ENCODE measurements at places on chromosomes 1 and 21. TPM values are rescaled to one million over a fixed set of nuclear protein-coding genes. Genes with fewer than 3 reads are reported as not detected.

The SPRR2B gene
- total RNA-seq: not detected

The WNT2B gene
- 18.0 TPM for total RNA-seq

The KRTAP7-1 gene
- not detected for total RNA-seq

GRCh38 chr1:3181956-3182355, 113.0 kb downstream of the PRDM16 start:
- no peak for DNase-seq

DNA sequence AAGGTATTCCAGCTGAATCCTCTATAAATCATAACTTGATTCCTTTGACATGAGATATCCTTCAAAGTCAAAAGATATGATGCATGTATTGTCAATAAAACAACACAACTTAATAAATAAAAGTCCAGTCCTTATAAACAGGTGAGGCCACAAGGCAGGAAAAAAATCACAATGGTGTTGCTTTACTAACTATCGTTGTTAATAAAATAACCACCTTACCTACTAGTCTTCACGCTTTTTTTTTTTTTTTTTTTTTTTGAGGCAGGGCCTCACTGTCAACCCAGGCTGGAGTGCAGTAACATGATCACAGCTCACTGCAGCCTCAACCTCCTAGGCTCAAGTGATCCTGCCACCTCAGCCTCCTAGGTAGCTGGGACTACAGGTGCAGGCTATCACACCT, at the start of gene TMEM81:
TMEM81 (minus strand) TSS at position 101 of the 400 bp plus-strand sequence. CDS start 140 bp downstream, outside the sequence.
- no peak for DNase-seq

- no peak for DNase-seq
These were observed 163.2 kb upstream of the CSF3R start for GRCh38 chr1:36645867-36646266.

DNA sequence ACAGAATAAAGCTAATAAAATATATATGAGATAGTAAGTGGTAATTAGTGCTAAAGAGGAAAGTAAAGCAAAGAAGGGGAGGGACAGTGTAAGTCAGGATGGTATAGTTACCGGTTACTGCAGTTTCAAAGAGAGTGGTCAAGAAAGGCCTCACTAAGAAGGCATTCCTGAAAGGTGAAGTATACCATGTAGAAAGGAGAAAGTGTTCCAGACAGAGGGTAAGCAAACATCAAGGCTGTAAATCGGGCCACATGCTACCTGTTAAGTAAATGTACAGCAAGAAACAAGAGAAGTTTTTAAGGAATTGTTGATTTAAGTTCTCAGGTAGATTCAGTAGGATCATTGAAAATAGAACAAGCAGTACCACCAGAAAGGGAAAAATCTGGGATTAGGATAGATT, 9.7 kb downstream of the DESI2 start:
- no peak for DNase-seq

DNA sequence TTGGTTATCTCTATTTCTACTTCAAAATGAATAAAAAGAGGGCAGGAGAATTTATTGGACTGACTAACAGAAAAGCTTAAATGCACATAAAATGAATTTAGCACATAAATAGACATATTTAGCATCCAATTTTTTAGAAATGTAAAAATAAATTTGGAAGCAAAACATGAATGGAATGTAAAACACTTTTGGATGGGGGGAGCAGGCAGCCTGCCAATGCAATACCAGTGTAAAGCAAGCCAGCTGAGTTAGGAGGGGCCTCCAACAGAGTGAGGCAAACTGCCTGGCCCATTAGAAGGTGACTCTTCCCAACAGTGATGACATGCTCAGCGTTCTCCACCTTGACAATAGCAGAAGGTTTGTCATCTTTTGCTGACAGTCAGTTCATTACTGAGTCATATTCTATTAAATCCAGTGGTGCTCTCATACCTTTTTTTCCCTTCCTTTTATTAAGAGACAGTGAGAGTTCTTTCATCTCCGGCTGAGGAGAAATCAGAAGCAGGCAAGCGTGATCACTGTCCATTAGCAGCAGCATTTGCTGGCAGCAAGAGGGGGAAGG, 19.5 kb upstream of the EXO1 start:
- peak; percentile 48 for DNase-seq

DNA sequence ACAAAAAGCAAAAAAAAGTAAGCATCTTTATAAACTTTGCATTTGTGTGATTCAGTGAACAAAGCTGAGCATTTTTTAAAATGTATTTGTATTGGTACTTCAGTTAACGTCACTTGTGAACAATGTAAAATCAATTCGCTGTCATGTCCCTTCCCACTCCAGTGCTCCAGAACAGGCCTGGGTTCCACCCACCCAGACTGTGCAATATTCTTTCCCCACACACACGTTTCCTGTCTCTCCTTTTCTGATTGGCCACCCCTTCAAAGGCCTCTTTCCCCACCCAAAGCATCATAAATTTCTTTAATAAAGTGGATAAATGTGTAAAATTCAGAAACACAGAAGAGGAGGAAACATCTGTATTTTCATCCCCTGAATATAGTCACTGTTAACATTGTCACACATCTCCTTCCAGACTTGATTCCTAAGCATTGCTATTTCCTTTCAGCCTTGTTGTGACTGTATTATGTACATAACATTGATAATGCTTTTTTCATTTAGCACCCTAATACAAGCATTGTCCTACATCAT, 12.0 kb downstream of the CLEC20A start:
- DNase-seq: no peak

- DNase-seq: no peak
These were observed 59.2 kb upstream of the IVNS1ABP start for GRCh38 chr1:185376288-185376687.

The AGTRAP gene
- total RNA-seq: 38.7 TPM

- DNase-seq: no peak
These were observed 30.0 kb downstream of the IRF2BP2 start for GRCh38 chr1:234579967-234580366.

DNA sequence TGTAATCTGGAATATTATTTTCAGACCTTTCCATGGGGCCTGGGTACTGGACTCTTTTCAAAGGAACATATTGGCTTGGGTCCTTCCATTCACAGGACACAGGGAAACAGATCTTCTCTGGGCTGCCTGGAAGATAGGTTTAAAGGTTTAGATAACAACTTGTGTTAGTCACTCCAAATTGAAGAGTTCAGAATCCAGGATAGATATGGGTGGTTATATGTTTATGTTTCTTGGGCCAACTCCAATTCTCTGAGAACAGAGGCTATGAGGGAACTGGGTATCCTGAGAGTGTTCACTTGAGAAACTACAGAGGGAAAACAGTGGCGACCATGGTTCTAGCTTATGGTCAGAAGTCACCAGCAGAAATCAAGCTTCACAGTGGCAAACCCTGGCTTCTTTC, 8.7 kb upstream of the PIGM start:
- no peak for DNase-seq

DNA sequence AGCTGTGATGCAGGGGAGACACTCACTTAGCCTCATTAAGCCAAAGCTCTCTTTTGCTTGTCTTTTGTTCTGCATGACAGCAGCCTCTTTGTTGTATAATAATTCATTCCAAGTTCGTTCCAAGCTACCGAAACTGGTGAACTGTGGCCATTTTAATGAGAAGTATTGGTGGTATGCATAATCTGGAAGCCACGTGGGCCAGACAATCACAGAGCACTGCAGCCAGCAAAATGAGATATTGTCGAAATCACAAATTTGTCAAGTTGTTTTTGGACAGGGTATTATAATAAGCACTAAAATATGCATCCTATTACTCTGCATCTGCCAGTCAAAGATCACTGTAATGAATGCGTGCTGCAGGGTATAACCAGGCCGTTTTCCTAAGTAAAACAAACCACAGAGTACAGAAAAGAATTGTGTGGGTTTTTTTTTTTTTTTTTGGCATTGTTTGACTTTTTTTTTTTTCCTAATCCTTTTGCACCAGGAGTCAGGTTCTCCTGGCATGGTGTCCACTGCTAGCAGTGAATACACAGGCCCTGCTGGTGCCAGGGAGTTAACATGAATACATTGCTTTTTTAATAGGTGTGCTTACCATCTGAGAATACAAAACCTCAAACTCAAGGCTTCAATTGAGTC, 423.9 kb downstream of the PTBP2 start:
- DNase-seq: peak; percentile 99

The IGSF21 gene
- total RNA-seq: not detected

GRCh38 chr1:47180603-47181094, 9.2 kb downstream of the PDZK1IP1 start:
- no peak for DNase-seq

The ISG20L2 gene
- 33.4 TPM for total RNA-seq

DNA sequence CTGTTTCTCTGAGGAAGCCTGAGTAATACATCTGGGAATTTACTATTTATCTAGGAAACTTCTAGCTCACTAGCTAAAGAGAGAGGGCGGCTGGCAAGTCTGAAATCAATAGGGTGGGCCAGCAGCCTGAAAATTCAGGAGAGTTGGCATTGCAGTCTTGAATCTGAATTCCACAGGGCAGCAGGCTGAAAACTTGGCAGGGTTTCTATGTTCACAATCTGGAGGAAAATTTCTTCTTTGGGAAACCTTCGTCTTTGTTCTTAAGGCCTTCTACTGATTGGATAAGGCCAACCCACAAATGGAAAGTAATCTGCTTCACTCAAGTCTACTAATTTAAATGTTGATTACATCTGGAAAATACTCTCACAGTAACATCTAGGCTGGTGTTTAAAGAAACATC, 101.0 kb upstream of the COG2 start:
- DNase-seq: peak; percentile 12

The TCP10L gene
- 0.34 TPM for total RNA-seq

DNA sequence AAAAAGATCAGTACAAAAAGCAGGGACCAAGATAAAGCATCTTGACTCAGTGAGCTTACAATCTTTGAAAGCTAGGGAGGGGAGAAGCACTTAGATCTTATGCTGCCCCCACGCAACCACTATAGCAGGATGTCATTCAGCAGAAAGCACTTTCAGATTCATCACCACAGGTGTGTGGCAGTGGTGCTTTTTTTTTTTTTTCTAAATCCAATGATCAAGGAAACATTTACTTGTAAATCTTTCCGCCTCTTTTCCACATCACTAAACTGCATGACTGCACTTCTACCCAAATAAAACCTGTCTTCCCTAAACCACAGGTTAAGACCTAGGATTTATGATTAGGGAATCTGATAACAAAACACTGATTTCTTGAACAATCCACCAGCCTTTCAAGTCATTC, 154.8 kb downstream of the SLC45A1 start:
- no peak for DNase-seq

DNA sequence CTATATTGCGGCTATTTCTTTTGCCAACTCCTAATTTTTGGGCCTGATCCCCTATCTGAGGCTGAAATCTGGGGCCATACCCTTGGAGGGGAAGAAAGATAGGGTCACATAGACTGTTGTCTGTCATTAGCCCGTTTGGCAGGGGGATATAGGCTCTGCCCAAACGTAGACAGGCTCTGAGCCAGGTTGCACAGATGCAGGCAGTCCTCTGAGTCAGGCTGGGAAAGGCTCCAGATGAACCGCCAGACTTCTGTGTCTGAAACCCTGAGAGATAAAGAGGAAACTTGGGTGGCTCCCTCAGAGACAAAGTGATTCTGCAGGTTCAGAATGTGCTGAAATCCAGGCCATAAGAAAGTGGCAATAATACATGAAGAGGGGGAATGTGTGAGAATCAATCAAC, 4.0 kb upstream of the CAP1 start:
- peak; percentile 89 for DNase-seq

GRCh38 chr1:196543833-196544232, 64.4 kb downstream of the KCNT2 start:
- DNase-seq: no peak

- DNase-seq: no peak
These were observed 55.4 kb downstream of the ALPL start for GRCh38 chr1:21564521-21565095.

- no peak for DNase-seq
These were observed 314.4 kb upstream of the ZP4 start for GRCh38 chr1:238205045-238205662.

DNA sequence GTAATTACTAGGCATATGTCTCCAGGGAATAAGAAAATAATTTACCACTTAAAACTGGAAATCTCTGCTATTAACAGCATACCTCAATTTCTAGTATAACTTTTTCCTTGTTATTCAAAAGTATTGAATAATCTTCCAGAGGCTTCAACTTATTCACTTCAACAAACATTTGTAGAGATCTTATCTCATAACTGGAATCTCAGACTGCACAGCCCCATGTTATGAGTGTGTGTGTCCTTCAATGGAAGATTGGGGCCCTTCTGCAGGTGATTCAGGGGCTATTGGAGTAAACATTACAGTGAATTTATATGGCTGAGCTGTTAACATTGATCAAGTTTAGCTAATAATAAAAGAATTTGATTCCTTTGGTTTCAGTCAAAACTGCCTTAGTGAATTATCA, 946.1 kb downstream of the TTLL7 start:
- no peak for DNase-seq

The LINGO4 gene
- not detected for total RNA-seq

The NBPF9 gene
- total RNA-seq: 18.5 TPM

GRCh38 chr1:3630914-3631313, 6.1 kb downstream of the TPRG1L start:
- DNase-seq: no peak
